Activated CD4-positive, alpha-beta T cell treated with anti-CD3 and anti-CD28 coated beads, Interleukin-2, amount 10 ng/mL, durations not matched to agents 7 days and 5 days (primary cell): ENCODE measurements at places on chromosomes 4 and X.

- DNase-seq, result no peak
Measured at GRCh38 chrX:79367907-79368306, 773 bp upstream of the ITM2A start.

- no peak for DNase-seq
Measured at GRCh38 chrX:153685751-153686696, 1.7 kb upstream of the SLC6A8 start.

DNA sequence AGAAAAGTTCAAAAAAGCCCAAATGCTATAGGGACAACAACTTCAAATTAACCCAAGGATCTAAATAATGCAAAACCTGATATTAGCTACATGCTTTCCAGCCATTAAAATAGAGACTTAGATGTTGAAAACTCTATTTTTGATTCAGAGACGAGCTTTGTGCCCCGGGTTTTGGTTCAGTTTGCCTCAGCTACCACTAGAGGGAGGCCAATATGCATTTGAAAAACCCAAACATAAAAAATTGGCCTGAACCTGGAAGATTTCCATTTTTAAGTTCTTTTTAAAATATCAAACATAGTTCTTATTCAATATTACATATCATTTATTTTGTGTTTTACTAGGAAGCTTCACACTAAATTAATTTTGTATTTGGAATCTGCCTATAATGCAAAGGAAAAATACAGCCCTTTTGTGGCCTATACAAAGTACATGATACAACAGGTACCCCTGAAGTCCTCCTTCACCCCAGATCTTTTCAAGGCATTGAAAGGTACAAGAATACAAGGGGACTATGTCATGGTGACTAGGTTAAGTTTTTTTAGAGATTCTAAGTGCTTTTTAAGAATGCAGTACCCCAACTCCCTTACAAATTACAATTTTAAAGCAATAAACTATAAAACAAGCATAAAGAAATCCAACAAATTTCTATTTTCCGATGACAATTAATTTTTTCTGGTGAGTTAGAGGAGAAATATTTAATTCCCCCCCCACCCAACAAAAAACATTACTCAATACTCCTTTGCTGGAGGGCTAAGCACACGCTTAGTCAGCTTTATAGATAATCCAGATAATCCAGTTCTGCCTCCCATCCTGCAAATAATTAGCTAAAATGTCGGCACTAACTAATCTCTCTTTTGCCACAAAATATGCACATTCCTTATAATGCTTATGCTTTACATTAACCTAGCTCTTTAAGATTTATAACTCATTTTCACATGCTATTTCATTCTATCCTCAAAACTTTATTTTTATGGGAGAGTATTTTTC, 97.7 kb upstream of the PTPN13 start:
- peak; percentile 42 for DNase-seq

GRCh38 chr4:187209921-187210613, 486.4 kb upstream of the FAT1 start:
- no peak for DNase-seq

- DNase-seq, result no peak
Measured at GRCh38 chr4:67810011-67810410, 55.8 kb upstream of the GNRHR start.

DNA sequence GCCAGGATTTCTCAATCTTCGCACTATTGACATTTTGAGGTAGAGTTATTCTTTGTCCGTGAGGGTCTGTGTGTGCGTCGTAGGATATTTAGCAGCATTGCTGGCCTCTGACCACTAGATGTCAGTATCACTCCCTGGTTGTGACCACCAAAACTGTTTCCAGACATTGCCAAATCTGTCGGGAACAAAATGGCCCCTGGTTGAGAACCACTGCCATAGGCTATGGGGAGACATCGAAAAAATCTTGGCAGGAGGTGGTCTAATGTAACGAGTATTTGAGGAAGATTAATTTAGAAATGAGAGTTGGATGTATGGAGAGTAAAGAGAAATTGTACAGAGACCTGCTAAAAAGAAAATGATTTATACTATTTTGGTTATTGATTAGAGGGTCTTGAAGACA, 108.4 kb downstream of the DOCK11 start:
- peak; percentile 12 for DNase-seq

DNA sequence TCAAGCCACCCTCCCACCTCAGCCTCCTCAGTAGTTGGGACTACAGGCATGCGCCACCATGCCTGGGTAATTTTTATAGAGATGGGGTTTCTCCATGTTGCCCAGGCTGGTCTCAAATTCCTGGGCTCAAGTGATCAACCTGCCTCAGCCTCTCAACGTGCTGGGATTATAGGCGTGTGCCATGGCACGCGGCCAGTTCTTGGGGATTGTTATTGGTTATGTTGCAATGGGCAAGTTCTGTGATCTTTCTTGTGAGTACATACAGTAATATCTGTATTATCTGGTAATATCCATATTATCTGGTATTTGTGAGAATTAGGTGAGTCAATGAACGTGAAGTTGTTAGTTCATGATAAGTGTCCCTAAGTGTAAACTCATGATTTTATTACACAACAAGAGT, 90.3 kb upstream of the TBL1X start:
- DNase-seq, result no peak

DNA sequence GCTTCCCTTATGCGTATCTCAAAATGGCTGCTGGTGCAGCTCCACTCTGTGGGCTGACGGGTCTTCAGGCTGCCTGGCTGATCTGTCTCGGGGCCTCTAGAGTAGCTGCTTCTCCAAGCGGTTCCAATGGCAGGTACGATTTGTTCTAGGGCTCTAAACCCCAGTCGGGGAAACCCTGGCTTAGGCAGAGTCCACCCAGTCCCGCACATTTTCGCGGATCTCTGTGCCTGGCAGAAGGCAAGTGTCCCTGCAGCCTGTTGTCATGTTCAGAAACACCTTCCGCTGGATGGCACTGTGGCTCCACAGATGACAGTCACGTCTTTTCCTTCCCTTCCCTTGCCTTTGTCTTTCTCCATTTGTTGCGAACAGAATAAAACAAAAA, 54.4 kb downstream of the NBDY start:
- no peak for DNase-seq
